ENCODE measurements at places on chromosomes 12 and 14. TPM values are rescaled to one million over a fixed set of nuclear protein-coding genes. Genes with fewer than 3 reads are reported as not detected.

DNA sequence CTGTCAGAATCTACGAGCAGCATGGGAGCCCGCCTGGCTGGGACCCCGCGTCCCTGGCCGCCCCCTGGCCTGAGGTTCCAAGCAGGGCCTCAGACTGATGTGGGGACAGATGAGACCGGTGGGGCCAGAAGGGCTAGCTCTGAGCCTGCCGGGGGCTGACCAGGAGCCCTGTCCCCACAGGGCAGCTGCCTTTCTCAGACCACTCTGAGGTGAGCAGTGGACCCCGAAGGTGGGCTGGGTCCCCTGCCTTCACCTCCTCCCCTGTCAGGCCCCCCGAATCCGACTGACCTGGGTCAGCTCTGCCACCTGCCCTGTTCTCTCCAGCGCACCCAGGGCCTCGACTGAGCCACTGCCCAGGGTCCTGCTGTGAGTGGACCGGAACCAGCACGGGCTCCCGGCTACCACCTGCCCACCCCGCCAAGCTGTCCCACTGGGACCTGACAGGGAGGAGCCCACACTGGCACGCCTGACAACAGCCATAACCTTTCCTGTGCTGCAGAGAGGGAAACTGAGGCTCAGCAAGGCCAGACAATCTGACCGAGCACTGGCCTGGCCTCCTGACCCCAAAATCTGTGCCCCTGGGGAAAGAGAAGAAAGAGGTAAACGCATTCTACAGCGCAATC lies 29.7 kb upstream of the TMEM179 start:
- DNase-seq = peak; percentile 53

DNA sequence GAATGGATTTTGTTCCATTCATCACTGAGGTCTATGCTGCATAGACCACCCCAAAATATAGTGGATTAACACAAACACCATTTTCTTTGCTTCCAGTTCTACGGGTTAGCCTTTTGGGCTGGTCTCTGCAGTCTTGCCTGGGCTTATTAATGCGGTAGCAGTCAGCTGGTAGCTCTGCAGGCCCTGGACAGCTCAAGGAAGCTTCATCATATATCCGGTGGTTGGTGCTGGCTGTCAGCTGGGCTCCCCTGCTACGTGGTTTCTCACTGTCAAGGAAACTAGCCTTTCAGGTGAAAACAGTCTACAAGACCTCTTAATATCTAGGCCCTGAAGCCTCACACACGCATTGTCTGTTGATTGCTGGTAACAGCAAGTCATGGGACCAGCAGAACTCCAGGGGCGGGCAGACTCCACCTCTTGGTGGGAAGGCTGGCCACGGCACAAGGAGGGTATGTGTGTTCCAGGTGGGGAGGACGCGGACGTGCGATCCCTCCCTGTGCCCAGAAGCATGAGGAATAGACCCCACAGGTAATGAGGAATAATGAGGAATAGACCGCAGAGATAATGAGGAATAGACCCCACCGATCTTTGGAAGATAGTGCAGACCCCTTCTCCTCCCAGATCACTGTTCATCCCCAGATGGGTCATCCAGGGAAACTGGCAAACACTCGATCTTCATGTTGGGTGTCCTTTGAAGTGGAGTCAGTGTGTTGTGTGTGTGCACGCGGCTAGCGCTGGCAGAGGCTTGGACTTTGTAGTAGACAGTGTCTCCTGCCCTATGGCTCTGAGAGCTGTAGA lies 13.3 kb downstream of the TSPAN9 start:
- DNase-seq = no peak

DNA sequence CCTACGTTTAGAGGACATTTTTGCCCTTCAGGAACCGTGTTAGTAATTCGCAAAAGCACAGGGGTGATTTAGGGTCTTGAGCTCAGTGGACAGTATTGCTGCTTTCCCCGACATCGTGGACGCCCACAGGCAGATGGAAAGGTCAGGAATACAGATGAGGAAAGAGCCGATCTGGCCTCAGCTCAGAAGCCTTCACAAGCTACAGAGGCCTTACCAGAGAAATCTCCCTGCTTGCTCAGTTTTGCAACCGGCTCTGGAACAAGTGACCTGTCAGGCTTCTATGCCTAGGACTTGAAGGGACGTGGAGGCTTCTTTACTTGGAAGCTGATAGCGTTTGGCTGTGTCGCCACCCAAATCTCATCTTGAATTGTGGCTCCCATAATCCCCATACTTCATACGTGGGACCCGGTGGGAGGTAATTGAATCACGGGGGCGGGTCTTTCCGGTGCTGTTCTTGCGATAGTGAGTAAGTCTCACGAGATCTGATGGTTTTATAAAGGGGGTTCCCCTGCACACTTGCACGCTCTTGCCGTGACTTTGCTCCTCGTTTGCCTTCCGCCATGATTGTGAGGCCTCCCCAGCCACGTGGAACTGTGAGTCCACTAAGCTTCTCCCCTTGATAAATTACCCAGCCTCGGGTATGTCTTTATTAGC lies 332.5 kb downstream of the MED13L start:
- peak; percentile 69 for DNase-seq

GRCh38 chr14:51564986-51565604 lies 86.6 kb upstream of the FRMD6 start:
- no peak for DNase-seq

DNA sequence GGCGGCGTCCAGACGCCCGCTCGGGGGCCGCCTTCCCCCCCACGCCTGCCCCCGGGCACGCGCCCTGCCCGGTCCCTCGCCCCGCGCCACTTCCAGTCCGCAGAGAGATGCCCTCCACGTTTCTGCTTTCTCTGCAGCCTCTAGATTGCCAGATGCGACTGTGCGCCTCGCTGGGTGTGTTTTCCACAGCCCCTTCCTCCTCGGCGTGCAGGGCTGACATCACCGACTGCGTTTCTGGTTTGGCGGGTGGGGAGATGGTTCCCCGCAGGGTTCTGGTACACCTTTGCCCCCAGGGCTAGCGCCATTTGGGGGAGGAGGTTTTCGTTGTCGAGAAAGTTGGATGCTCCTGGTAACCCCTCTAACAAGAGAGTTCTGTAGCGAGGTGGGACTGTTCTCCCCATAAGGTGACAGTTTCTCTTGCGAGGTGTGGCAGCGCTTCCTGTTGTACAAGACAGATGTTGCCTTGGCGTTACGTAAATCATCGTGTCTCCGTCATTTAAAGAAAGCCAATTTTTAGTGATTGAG lies 1.5 kb downstream of the CALM1 start:
- DNase-seq = peak; percentile 81

The PPP2R5C gene
- total RNA-seq = 115 TPM

The GLIPR1 gene
- total RNA-seq = 18.1 TPM

The SARNP gene
- total RNA-seq = 49.0 TPM

Measured in sigmoid colon (tissue), 7 donors.